ENCODE measurements at places on chromosomes 2 and 18. TPM values are rescaled to one million over a fixed set of nuclear protein-coding genes. Genes with fewer than 3 reads are reported as not detected.
A peak's percentile ranks its signal among the peaks of the same experiment; 100 is the strongest.

GRCh38 chr2:152127628-152128027 lies 28.8 kb upstream of the CACNB4 start:
- no peak overlapping the region for H3K4me3 ChIP-seq
- no peaks in the 10 kb centered on the region for H3K4me1 ChIP-seq
- H3K36me3 ChIP-seq: peaks cover 22% of the 10 kb centered on the region

- no peak for DNase-seq
- no peak overlapping the region for H3K27ac ChIP-seq
Observed at GRCh38 chr2:169406891-169407290, 44.6 kb upstream of the LRP2 start.

GRCh38 chr2:233089851-233090250 lies 29.7 kb downstream of the INPP5D start:
- no peak for DNase-seq
- H3K4me3 ChIP-seq: no peak overlapping the region
- peaks cover 46% of the 10 kb centered on the region for H3K36me3 ChIP-seq
- no peaks in the 10 kb centered on the region for H3K27me3 ChIP-seq

GRCh38 chr2:8525582-8526402 lies 156.1 kb upstream of the ID2 start:
- no peak for DNase-seq
- H3K4me3 ChIP-seq: no peak overlapping the region
- no peaks in the 10 kb centered on the region for H3K27me3 ChIP-seq
- peak overlapping the region; percentile 30 for H3K27ac ChIP-seq
- peaks cover 12% of the 10 kb centered on the region for H3K36me3 ChIP-seq
- H3K4me1 ChIP-seq: peaks cover 51% of the 10 kb centered on the region

DNA sequence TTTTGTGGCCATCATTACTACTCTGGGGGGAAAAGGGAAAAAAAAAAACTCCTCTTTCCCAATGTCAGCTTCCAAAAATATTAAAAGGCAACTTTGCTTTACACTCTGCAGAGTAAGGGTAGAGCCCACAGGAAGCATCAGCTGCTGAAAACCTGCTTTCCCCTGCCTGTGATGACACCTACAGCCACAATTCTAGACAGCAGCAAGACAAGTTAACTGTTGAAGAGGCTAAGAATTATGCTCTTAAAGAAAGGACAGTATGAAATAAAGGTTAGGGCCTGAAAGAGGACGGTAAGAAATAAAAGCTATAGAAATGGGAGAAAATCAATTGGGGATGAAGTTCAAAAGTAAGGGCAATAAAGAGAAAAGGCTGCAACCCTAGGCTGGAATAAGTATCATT lies 3.0 kb downstream of the PDE11A start:
- DNase-seq: no peak
- no peak overlapping the region for H3K27ac ChIP-seq
- H3K4me3 ChIP-seq: no peak overlapping the region
- H3K36me3 ChIP-seq: no peaks in the 10 kb centered on the region
- H3K27me3 ChIP-seq: peaks cover 52% of the 10 kb centered on the region

Gene NEU2
- total RNA-seq: not detected
